ENCODE measurements at places on chromosomes 13 and 19. TPM values are rescaled to one million over a fixed set of nuclear protein-coding genes. Genes with fewer than 3 reads are reported as not detected.
A peak's percentile ranks its signal among the peaks of the same experiment; 100 is the strongest.

CEACAM21 gene
- total RNA-seq = not detected

ZNF180 gene
- total RNA-seq = 15.9 TPM

KLK13 gene
- total RNA-seq = not detected

KLF1 gene
- 3.1 TPM for total RNA-seq

DNA sequence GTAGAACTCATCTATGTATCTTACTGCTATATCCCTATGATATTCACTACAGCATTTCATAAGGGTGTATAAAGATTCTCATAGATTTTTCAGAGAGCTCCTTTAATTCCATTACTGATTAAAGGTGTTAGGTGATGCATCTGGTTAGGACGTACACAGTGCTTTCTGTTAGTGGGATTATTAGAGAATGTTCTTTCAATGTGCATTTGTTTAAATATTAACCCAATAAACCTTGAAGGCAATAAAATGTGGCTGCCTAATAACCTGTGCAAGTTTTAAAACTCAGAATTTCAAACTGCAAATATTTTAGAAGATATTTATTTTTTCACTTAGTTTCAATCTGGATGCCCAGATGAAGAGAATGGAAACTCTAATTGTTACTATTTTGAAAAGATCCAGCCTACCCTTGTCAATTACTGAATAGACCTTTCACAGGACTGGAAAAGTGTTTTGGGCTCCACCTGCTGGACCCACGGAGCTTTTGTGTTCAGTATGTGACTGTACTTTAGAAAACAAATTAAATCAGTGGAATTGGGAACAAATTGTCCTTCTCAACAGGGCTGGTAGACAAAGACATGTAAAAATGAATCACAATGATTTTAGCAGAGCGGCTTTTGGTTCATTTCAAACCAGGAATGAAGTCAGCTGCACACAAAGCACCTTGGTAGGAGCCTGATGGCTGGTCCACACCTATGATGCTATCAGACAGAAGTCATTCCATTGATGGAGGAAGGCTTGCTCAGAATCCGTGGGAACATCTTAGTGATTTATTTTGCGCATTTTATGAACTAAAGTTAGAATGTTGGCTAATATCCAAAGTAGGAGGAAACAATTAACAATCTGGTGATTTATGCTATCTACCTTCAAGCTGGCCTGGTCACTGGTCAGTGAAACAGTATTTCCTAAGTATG, 89.4 kb upstream of the RAP2A start:
- DNase-seq = peak; percentile 72

DNA sequence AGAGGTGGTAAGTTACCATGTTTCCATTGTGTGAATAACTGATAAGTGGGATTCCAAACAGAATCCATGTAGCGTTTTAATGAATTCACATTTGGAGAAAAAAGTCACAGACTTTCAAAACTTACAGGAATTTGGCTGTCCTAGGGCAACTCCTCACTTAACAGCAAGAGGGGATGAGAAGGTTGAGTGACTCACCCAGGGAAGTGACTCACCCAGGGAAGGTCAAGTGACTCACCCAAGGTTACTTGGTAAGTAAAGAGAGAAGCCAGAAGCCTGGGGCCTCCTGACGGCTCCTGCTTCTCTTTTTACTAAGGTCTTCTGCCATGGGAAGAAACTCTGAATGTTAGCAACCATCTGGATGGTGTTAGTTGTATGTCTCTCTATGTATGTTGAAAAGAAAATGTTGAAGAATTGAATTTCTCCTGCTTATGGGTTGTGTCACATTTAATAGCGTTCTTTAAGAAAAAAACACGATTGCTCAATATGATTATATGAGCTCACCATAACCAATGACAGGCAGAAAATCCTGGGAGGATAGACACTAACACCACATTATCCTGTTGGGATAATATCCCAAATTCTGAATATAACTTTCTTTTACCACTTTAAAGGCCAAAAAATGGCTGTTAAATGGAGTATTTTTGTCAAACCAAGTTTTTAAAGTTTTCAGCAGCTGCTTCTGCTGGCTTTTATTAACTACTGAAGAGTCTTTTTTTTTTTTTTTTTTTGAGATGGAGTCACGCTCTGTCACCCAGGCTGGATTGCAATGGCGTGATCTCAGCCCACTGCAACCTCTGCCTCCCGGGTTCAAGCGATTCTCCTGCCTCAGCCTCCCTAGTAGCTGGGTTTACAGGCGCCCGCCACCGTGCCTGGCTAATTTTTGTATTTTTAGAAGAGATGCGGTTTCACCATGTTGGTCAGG, 195.6 kb downstream of the GGACT start:
- peak; percentile 98 for DNase-seq

- no peak for DNase-seq
Observed at GRCh38 chr13:71902676-71903075, 35.7 kb upstream of the DACH1 start.

DNA sequence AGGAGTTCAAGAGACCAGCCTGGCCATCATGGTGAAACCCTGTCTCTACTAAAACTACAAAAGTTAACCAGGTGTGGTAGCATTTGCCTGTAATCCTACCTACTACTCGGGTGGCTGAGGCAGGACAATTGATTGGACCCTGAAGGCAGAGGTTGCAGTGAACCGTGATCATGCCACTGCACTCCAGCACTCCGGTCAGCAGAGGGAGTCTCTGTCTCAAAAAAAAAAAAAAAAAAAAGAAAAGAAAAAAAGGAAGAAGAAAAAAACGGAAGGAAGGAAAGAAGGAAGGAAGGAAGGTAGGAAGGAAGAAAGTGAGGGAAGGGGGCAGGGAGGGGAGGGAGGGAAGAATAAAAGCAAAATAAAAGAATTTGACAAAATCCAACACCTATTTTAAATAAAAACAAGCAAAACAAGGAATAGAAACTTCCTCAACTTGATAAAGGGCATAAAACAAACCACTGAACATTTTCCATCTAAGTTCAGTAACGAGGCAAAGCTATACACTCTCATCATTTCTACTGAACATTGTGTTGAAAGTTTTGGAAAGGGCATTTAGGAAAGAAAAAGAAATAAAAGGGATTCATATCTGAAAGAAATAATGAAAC, 411.6 kb upstream of the SLITRK5 start:
- no peak for DNase-seq

- DNase-seq = peak; percentile 20
Observed at GRCh38 chr13:47708386-47708785, 292.7 kb downstream of the SUCLA2 start.

GRCh38 chr13:114027826-114028225, 54.0 kb upstream of the C13orf46 start:
- DNase-seq = no peak

GRCh38 chr13:46565808-46566750, 13.1 kb downstream of the LRCH1 start:
- no peak for DNase-seq

GRCh38 chr13:50162001-50162400, 146.8 kb downstream of the KCNRG start:
- DNase-seq = no peak

GRCh38 chr19:33795370-33796163, 1.1 kb upstream of the KCTD15 start:
- DNase-seq = peak; percentile 91

DNA sequence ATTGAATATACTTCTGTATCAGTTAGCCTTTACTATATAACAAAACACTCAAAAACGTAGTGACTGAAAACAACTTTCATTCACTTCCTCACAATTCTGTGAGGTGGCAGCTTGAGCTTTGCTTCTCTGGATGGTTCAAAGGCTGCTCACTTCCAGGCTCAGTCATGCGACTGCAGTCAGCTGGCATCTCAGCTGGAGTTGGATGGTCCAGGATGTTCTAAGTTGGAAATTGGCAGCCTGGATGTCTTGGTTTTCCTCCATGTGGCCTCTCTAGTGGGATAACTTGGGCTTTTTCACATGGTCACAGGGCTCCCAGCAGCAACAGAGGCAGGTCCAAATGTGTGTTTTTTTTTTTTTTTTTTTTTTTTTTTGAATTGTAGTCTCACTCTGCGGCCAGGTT, 204.4 kb downstream of the LACC1 start:
- DNase-seq = no peak

GRCh38 chr13:40163066-40164000, 503.1 kb downstream of the FOXO1 start:
- DNase-seq = no peak

DNA sequence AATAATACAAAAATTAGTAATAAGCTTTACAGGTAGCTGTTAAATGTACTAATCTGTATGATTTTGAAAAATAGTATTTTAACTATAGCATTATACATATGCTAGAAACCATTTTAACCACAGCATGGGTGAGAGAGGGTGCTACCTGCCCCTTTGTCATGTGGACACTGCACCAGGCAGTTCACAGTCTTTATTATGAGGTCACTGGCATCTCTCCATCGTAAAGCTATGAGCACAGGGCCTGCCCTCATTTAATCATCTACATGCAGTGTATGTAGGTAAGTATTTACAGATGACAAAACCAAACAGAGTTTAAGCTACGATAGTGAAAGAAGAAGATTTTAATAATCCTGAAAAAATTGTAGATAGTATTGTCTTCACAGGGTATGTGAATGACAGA, 21.7 kb downstream of the EDNRB start:
- no peak for DNase-seq
